ENCODE measurements at places on chromosomes 1 and 21.
A peak's percentile ranks its signal among the peaks of the same experiment; 100 is the strongest.

- no peak for DNase-seq
Observed at GRCh38 chr1:204464701-204465100, 29.9 kb downstream of the PIK3C2B start.

GRCh38 chr1:244207042-244207934 lies 156.2 kb downstream of the ZBTB18 start:
- no peak for DNase-seq

GRCh38 chr1:65541865-65542264 lies 121.4 kb downstream of the LEPR start:
- no peak for DNase-seq

GRCh38 chr1:181742426-181742825 lies 259.1 kb downstream of the CACNA1E start:
- no peak for DNase-seq

- DNase-seq: no peak
Observed at GRCh38 chr1:245290836-245291235, 136.1 kb downstream of the KIF26B start.

DNA sequence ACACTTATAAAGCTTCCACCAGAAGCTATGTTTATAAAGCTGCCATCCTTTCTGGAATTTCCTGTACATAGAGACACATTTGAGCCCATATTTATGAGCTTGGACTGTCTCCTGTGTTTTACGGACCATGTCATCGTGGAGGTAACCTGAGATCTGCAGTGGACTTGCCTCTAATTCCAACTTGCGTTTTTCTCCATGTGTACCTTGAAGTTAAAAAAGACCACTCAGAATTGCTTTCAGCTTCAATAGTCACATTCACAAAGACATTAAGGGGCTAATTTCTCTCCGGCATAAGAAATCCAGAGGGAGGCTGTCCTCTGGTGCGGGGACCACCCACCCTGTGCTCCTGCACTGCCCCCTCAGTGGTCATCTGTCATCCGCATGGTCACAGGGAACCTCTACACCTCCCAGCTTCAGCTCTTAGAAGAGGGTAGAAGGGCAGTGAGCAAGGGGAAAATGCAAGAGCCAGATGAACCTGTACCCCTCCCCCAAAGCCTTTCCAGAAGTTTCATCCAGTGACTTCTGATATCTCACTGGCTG lies 521.4 kb upstream of the CAMK1G start:
- DNase-seq: no peak

DNA sequence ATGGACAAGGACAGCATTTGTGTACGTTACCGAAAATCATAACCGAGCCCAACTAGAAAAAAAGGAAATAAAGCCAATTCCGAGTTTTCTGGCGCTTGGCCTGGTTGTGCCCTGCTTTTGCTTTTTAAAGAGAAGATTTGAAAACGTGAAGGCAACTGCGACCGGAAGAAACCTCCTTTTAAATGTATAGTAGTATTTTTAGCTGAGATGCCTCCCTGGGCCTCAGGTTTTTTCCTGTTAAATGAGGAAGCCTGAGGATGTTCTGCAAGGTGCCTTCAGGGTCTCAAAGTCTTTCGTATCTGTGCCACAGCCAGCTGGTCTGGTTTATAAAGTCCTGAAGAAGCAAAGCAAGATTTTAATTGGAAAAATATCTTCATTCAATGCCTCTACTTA lies 371 bp upstream of the ODF2L start:
- no peak for DNase-seq

DNA sequence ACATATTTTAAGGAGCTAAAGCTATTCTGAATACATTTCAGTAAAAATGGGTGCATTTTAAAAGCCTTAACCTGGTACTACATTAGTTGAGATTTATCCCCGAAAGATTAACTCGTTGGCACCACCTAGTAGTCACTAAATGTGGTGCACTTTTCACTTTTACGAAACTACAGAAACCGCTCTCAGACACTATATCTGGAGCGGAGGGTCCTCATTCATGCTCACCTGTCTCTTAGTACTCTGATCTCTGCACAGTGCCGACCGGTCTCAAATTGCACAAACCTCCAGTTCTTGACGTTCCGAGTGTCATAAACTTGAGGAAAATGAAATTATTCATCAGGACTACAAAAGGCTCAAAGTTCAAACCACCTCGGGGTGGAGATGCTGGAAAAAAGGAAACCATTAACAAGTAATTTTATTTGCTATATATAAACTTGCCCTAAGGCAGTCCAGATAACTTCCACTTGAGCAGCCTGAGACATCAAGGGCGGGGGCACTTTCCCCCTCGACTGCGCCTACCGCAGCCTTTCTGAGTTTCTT lies 722 bp downstream of the LZIC start:
- DNase-seq: peak; percentile 74

- DNase-seq: no peak
Observed at GRCh38 chr1:24300971-24301784, 18.0 kb upstream of the GRHL3 start.

DNA sequence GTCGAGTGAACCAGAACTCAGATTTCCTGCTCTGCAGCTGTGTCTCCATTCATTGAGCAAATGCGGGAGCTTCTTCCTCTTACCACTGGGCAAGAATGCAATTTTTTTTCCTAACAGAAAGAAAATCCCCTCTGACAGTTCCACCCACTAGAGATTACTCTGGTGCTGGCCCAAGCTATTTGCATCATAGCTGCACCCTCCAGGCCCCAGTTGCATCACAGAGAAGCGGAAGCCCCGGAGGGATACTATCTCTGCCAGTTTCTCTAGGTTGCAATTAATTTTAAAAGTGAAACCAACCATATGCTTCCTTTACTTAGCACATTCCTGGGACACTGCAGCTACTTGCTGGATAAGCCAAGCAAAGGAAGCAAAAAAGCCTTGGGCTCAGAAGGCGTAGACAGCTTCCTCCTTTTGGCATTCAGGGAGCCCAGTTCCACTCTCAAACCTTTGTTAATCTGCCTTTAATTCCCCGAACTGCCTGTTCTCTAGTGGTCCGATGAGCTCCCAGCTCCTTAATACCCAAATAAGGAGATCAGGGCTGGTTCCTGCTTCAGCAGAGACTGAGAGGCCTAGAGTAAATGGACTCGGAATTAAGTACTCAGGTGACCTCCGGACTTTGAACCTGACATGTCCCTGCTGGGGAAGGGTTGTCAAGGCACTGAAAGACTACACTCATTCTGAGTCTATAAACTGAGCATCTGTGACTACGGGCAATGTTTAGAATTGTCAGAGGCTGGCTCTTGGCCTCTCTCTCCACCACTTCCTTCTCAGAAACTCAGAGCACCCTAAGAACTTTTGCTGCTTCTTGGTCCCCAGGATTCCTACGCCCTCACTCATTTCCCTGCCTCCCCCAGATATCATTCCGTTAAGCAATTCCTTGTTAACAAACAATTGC lies 72.5 kb upstream of the TNFSF18 start:
- DNase-seq: peak; percentile 45

- peak; percentile 87 for DNase-seq
Observed at GRCh38 chr1:46179138-46180081, 3.1 kb upstream of the P3R3URF start.

DNA sequence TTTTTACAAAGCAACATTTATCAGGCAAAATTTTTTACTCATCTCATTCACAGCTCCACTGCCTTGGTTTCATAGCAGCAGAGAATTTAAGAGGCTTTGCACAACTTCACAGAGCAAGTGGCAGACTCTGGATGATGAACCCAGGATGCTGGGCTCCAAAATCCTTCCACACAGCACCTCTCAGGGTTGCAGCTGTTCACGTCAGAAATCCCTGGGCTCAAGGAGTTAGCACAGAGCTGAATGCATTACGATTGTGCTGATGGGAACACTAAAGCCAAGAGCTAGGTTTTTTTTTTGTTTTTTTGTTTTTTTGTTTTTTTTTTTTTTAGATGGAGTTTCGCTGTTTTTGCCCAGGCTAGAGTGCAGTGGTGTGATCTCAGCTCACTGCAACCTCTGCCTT lies 2.4 kb upstream of the HTR6 start:
- no peak for DNase-seq

GRCh38 chr1:241422470-241422869 lies 65.5 kb upstream of the RGS7 start:
- DNase-seq: no peak

- no peak for DNase-seq
Observed at GRCh38 chr1:160880216-160880615, 4.8 kb downstream of the ITLN1 start.

- DNase-seq: no peak
Observed at GRCh38 chr1:236766506-236766905, 28.6 kb upstream of the MTR start.

All from kidney glomerular epithelial cell (primary cell).